NCI-H2107 (cell line): ENCODE measurements at places on chromosomes 11 and 22.

GRCh38 chr11:34314936-34315335, 42.9 kb downstream of the ABTB2 start:
- DNase-seq: no peak

GRCh38 chr11:73028611-73029010, 113.5 kb downstream of the FCHSD2 start:
- DNase-seq: no peak

DNA sequence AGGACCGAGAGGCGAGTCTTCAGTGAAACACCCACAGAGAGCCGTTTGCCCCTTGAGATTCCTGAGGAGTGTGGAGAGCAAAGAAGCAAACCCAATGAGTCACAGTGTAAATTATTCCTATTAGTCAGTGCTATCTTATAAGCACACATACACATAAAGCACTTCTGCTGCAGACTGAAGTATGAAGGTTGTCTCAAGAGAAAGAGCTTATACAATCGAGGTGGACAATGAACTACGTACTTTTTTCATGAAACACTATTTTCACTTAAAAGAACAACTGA, 37.3 kb downstream of the GALNT18 start:
- no peak for DNase-seq

DNA sequence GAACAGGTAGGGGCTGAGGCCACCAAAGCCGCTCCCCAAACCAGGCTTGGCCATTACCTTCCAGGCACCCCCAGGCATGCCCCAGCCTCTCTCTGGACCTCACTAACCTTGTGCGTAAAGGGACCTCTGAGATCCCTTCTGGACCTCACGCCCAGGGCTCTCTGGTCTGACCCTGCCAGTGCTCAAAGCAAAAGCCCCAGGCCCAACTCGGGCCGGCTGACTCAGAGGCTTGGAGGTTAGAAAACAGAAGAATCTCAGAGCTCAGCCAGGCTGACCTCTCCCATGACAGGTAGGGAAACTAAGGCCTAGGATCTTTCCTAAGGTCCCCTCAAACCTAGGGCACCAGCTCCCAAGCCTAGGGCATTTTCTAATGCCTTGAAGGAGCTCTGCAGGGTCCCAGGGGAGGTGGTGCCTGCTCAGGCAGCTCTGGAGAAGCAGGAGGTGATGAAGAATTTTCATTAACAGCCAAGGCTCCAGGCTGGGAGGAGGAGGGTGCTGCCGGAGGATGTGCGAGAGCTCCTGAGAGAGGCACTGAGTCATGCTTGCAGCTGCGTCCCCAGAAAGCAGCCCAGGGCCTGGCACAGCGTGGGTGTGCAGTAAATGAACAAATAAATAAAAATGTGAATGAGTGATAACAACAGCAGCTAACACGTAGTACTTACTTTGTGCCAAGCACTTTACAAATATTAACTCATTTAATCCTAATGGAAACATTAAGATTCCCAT, 25.6 kb downstream of the ARRB1 start:
- DNase-seq: no peak

GRCh38 chr11:125376117-125376516, 119.9 kb downstream of the FEZ1 start:
- DNase-seq: no peak

DNA sequence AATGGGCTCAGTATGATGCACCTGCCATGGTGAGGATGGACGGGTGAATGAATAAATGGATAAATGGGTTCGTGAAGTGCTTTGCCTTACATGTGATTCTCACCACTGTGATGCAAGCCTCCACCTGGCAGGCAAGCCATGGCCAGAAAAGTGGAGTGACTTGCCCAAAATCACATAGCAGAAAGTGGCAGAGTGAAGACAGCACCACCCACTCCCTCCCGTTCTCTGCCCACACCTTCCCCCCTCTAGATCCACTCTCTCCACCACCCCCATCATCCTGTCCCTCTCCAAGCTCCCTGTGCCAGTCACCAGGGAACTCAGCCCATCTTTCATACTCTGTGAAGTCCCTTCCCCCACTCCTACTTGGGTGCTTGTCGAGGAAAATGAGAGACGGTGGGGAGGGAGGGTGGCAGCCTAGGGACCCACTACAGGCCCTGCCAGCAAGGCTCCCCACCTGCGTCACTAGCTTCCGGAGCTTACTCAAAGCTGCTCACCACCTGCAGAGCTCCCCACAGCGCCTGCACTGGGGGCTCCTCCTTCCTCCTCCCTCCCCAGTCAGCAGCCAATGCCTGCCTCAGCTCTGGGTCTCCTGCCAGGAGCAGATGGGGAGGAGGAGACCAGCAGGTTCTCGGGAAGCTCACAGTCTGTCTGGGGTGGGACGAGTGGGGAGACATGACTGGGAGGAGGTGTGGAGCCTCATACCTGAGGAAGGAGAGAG, 82.3 kb downstream of the PDE2A start:
- DNase-seq: peak; percentile 49
